ENCODE measurements at places on chromosomes 6 and 20. TPM values are rescaled to one million over a fixed set of nuclear protein-coding genes. Genes with fewer than 3 reads are reported as not detected.

The CLVS2 gene
- total RNA-seq, result 34.2 TPM

The SCGN gene
- total RNA-seq, result 30.2 TPM

The TAF4 gene
- total RNA-seq, result 6.5 TPM

The KIFC1 gene
- total RNA-seq, result 4.1 TPM

The PCED1A gene
- 17.9 TPM for total RNA-seq

The SRPK1 gene
- total RNA-seq, result 128 TPM

The EEF1E1 gene
- 23.2 TPM for total RNA-seq

The L3MBTL3 gene
- total RNA-seq, result 46.1 TPM

The SAMD3 gene
- 18.3 TPM for total RNA-seq

The RIPOR2 gene
- total RNA-seq, result 17.9 TPM

The CPXM1 gene
- total RNA-seq, result 7.3 TPM

The PPP1R3G gene
- total RNA-seq, result 1.6 TPM

The COL12A1 gene
- total RNA-seq, result 22.8 TPM

The FRK gene
- total RNA-seq, result 0.41 TPM

The PRDM13 gene
- total RNA-seq, result not detected

The KIF6 gene
- 1.2 TPM for total RNA-seq

The IL20RA gene
- total RNA-seq, result 0.41 TPM

The BTBD3 gene
- 52.2 TPM for total RNA-seq

Measured in frontal cortex (tissue), 4 donors.